COR-L47 (cell line): ENCODE measurements at places on chromosomes 2 and 18.

- no peak for DNase-seq
Observed at GRCh38 chr2:1602278-1603010, 141.9 kb downstream of the PXDN start.

DNA sequence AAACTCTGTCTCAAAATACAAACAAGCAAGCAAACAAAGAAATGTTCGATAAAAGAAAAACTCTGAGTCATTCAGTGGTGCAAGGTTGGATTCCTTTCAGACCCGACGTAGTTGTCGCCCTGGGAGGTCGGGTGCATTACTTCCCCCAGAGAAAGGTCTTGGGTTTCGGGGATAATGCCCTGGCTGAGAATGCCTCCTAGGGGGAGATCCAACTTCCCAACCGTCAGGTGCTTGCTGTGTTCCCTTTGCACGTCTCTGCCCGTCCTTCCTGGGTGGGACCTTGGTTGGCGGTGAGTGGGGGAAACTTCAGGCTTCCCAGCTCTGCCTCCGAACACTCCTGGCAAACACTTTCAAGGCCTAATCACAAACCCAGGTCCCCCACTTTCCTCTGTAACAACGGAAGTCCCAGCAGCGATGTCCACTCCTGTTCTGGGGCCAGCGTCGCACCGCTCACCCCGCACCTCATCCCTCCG lies 609 bp downstream of the TPGS2 start:
- peak; percentile 70 for DNase-seq

- DNase-seq: no peak
Observed at GRCh38 chr2:231357931-231358330, 37.6 kb upstream of the B3GNT7 start.

DNA sequence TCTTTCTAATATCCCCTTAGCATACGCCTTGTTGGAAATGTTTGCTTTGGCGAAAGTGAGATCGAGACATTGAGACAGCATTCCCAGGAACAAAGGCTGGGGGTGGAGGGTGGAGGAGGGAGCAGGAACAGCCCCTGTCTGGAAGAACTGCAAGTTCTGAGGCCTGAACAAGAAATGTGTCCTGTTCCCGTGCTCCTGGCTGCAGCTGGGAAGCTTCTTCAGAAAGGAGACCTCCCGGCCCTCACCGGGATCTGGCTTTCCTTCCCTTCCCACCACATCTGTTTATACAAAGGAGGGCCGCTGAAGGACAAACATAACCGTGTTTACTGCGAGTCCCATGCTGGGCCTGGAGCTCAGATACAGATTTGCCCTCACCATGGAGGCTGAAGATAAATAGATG lies 35.9 kb downstream of the AFF3 start:
- peak; percentile 48 for DNase-seq

- DNase-seq: no peak
Observed at GRCh38 chr2:205197468-205198139, 484.7 kb upstream of the NRP2 start.

DNA sequence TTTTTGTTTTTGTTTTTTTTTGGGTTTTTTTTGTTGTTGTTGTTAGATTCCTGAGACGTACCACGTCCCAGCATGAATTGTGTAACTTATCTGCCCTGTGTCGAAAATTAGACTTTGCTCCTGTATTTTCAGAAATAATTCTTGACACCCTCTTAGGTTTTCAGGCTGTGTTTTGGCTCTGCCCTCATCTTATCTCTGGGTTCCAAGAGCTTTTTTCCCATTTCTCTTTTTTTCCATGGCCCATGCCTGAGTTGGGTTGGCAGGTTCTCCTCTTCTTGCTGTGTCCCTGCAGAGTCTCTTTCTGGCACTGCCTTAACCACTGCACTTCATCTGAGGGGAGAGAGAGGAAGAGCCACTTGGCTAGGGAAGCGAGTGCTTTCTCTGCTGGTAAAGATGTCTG lies 42.4 kb downstream of the CTIF start:
- no peak for DNase-seq

GRCh38 chr2:236180831-236181453 lies 12.8 kb upstream of the GBX2 start:
- no peak for DNase-seq

DNA sequence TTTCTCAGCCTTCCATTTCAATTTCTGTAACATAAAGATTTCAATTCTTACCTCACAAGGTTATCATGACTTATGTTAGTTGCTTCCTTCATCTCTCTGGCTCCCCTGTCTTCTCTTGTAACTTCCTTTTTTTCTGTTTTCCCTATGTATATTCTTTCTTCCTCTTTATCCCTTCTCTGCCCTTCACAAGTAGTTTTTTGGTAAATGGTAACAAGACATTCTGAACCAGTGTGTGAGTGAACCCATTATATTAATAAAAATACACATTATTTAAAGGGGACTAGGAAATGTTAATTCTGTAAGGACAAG lies 8.4 kb downstream of the ACSL3 start:
- no peak for DNase-seq

DNA sequence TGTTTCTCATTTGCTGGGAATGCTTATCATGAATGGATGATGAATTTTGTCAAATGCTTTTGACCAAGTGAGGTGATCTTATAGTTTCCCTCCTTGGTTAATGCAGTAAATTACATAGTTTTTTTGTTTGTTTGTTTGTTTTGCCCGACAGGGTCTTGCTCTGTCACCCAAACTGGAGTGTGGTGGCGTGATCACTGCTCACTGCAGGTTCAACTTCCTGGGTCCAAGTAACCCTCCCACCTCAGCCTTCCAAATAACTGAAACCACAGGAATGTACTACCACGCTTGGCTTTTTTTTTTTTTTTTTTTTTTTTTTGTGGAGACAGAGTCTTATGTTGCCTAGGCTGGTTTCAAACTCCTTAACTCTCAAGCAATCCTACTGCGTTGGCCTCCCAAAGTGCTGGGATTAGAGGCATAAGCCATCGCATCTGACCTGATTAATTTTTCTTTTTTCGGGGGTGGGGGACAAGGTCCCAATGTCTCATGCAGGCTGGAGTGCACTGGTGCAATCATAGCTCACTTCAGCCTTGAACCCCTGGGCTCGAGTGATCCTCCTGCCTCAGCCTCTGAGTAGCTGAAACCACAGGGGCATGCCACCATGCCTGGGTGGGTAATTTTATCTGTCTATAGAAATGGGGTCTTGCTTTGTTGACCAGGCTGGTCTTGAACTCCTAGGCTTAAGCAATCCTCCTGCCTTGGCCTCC lies 48.6 kb downstream of the SMAD2 start:
- no peak for DNase-seq

DNA sequence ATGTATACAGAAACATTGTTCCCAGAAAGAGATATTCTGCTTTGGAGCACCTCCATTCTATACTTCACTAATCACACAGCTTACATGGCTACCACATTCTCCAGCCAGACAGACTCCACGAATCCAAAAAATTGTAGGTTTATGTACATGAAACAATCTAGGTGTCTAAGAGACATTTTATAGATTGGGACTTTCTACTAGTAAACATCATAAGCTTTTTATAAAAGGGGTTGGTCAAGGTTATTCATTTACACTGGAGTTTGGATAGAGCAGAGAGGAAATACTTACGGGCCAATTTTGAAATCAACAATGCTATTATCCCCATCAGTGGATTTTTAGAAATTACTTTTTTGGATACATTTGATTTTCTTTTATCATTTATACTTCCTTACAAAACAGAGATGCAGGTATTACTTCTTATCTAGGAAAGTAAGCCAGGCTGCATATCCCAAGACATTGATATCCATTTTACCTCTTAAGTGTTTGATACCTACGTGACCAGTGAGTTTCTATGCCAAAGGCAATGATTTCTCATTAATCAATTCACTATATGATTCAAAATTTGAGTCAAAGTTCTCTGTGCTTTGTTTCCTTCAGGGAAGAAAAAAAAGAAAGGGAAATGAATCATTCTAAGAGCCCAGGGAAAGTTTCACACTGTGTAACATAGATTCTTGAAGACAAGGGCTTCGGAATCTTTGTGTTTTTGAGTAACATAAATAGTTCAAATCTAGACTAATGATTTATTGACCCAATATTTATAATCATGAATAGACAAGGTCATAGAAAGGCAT lies 140.5 kb downstream of the PTH2R start:
- DNase-seq: no peak

DNA sequence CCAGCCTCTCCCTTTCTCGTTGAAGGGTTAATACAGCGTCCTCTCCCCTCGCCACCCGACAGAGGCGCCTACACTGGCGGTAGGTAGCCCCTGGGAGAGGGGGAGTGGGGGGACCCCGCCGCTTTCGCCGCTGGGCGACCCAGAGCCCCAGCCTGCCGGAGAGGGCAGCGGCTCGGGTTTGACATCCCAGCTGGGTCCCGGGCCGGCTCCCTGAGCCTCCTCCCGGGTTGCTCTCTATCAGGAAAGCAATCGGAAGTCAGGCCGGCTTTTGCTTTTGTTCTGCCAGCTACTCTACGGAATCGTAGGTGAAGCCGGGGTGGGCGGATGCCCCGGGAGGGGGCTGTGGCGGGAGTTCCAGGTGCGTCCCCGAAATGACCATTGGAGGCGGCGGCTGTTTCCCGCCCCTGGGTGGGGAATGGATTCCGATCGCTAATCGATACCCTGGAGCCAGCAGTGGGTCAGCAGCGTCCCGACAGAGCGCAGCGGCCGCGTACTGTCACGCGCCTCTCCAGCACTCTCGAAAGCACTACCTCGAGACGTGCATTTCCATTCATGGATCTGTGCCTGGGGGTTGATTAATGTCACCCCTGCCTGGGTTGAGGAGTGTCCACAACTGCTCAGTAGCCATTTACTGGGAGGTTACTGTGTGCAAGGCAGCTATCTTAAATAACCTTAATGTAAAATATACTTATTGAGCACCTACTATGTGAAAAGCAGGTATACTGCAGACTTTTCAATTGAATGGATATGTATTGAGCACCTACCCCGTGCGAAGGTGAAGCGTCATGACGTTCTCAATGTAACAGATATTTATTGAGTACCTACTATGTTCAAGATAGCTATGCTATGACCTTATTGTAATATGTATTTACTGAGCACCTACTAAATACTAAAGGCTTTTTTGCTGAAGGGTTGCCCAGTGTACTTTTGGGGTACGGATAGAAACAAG lies 1.1 kb downstream of the MAPK4 start:
- DNase-seq: peak; percentile 54

GRCh38 chr2:134932864-134933526 lies 14.4 kb downstream of the CCNT2 start:
- no peak for DNase-seq

- DNase-seq: no peak
Observed at GRCh38 chr2:100983201-100983600, 18.9 kb upstream of the RPL31 start.

- no peak for DNase-seq
Observed at GRCh38 chr2:175742367-175742766, 259.7 kb downstream of the LNPK start.

DNA sequence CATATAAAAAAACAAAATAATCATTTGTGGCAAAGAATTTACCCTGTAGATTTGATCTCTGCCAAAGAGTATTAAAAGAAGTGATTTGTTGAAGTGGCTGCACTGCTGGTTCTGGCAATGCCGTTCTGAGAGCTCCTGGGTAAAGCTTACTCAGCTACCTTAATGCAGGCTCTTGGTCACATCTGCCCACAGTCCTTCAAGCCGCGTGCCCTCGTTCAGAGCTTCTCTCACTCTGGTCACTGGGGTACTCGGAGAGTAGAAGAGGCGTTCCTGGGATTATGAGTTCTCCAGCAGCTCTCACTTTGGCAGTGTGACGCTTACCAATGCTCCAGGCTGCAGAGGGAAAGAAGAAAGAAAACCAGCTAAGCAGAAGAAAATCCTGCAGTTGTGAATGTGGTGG lies 57.9 kb downstream of the ACVR1 start:
- DNase-seq: no peak

- DNase-seq: no peak
Observed at GRCh38 chr2:219278655-219279150, 463 bp upstream of the DNAJB2 start.

- no peak for DNase-seq
Observed at GRCh38 chr2:22958308-22958707, 426.7 kb upstream of the KLHL29 start.

DNA sequence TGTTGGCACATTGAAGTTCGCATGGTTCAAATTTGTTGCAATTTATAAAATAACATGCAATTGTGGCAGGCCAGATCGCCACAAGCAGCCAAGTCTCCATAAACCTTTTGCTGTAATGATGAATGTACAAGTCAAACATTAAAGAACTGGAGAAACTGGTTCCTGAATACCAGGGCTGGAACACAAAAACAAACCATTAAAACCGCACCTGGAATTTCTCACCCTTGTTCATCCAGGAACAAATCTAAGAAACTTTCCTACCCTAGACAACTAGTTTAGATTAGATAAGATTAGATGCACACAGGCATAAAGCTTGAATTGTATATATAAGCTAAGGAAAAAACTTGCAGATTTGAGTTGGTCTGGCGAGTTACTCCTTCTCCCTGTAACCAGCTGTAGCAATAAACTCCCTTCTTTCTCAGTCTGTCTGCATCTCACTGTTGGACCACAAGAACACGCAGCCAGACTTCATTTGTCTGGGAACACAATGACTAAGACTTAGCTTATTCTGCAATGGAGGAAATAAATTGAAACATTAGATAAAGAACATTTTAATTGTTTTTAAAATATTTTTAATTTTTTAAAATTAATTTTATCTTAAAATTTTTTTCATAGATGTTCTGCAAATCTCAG lies 1835.5 kb upstream of the LRRTM1 start:
- DNase-seq: no peak

DNA sequence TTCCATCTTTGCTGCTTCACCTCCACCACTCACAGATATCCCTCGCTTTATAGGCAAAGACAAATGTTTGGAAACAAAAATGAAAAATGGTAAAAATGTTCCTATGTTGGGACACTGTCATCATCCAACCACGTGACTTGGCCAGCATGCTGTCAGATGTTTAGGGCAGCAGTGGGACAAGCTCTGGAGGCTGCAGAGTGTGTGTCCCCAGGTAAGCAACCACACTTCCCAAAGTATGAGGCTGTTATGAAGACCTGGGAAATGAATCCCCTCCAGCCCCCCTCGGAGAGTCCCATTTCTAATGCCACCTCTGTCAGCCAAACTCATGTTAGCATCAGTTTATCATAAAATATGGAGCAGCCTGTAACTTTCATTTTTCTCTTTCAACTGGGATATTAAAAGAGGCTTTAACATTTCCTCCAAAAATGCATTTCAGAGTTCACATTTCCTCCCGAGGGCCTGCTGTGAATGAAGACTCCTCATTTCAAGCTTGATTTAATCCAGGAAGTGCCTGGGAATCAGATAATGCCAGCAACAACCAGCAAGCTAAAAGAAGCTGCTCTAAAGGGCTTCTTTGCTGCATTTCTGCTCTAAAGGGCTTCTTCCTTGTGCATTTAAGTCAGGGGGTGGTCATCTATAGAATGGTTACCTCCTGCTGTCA lies 66.2 kb downstream of the APOB start:
- no peak for DNase-seq
